NCI-H446 (cell line): ENCODE measurements at places on chromosomes 7 and 10.
A peak's percentile ranks its signal among the peaks of the same experiment; 100 is the strongest.

DNA sequence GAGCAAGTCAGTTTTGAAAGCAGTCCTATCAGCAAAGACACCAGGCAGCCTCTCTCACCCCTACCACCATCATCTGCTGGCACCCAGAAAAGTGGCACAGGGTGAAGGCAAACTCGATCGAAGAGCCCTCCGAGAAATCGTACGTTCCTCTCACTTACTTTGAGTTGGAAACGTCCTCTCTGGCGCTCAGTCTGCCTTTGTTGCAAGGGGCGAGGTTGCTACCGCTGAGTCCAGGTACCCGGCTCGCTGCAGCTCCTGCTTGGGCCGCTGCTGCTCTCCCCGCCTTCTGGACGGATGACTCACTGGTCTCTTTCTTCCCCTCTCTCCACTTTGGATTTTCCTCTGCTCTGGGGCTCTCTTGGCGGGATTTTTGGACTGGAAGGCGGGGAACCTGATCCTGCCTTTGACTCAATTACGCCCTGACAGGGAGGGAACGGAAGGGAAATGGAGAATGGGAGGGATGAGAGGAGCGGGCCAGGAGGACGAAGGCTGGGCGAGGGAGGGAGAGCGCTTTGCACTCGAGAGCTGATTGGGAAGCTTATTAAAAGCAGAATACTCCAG lies at the start of gene PTN:
PTN (minus strand) TSS at position 453 of the 561 bp plus-strand sequence. CDS start 88,760 bp downstream, outside the sequence.
- no peak for DNase-seq

DNA sequence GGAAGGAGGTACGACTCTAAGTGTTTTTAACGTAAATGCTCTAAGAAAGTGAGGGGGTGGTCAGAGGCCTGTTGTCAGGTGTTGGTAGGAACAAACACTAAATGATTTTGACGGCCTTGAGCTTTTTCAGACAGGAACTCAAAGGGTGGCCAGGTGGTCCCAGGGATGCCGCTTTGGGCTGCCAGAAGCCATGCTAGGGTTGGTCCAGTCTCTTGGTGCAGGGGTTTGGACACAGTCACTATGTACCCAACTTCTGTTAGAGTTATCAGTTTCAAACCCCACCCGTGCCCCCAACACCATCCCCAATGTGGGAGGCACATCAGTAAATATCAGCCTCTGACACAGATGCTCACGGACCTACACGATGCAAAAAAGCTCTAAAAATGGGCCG lies 9.3 kb downstream of the ATP6V0E2 start:
- DNase-seq: no peak

DNA sequence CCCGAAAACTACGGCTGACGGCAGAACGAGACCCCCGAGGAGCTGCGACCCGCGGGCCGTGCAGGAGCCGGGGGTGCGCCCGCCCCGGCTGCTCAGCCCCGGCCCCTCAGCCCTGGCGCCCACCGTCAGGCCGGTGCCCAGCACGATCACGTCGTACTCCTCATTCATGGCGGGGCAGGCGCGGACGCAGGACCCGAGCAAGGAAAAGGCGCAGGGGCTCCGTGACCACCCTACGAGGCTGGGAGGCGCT lies 218 bp downstream of the GDI2 start:
- no peak for DNase-seq

- DNase-seq: no peak
These were observed 7.6 kb downstream of the CYCS start for GRCh38 chr7:25117226-25118047.

DNA sequence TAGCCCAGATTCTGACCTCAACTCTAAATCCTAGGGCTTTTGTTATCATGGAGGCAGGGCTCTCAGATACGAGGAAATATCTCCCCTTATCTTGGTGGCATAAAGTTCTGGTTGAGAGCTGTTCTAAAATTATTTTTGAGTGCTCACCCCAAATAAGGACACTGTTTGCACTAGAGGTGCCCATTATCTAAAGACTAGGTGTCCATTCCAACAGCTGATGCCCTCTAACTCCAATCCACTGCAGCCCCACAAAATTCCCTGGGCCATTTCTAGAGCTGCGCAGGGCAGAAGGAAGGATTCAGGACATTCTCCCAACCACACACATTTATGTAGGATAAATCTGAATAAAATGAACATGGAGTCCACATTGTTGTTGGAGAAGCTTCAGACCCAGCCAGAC lies 301.9 kb downstream of the FGFR2 start:
- DNase-seq: no peak

DNA sequence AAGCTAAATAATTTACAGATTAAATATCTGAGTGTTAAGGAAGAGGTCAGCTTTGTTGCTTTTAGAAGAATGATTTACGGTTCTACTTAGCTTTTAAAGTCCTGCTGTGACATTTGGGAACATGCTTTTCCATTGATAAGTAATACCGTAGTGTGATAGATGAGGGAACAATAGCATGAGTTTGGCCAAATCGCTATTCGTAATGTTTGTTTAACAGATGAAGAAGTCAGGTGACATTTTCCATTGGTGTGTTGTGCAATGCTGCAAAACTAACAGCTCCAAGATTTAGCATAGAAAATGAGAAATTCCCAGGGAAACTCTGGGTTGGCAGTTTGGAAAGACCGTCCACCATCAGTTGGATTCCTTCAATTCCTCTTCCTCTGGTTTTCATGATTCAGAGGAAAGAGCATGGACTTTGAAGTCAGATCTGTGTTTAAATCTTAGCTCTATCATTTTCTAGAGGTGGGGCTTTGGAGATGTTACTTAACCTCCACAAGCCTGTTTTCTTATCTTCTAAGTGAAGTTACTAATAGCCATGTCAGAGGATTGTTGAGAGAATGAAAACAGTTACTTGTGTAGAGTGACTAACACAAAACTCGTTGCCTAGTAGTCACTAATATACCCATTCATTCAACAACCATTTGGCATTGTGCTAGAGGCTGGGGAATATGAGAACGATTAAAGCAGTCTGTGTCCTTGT lies 140.4 kb upstream of the BMPER start:
- no peak for DNase-seq

DNA sequence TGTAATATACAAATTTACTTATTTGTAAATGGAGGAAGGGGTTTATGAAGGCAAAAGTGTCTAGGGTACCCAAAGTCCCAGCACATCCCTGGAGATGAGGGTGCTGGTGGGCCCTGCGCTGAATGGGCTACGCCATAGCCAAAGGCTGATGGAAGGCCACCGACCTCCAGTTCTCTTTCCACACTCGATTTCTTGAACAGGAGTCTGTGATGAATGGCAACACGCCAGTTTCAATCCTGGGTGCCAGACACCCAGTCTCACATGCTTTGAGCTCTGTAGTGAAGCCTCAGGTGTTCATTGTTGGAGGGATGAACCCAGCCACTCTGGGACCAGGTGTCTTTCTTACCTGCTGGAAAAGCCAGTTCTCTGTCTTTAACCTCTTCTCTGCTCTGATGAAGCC lies 752 bp downstream of the LRMDA start:
- DNase-seq: no peak

- no peak for DNase-seq
These were observed 359.3 kb downstream of the HGF start for GRCh38 chr7:81410471-81411117.

DNA sequence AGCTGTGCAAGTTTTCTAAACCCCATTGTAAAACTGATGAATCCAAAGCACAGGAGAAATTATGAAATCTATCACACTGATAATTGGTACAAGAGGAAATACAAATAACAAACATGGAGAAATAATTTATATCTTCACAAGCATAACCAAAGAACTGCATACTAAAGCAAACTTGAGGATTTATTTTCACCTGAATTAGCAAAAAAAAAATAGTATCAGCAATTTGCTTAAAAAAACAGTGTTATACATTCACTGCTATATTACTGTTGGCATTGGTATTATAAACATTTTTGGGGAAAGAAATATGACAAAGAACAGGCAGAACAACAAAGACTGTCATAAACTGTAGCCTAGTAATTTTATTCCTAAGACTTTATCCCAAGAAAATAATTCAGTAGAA lies 230.8 kb upstream of the NRP1 start:
- DNase-seq: no peak

DNA sequence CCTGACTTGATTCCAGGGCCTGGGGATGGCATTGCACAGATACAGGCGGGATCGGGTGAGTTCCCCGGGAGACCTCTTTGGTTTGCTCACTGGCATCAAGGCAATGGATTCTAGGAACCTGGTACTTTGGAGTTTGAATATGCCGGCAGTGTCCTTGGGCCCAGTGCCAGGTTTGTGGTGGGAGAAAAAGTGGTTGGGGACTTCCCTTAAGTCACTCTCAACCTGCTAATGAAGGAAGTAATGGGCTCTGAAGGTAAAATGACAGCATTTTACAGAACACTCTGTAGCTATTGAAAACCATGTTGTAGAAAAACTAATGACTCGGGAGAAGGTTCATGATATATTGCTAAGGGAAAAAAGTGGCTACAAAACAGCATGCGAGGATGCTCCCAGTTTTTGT lies 129.9 kb downstream of the CFAP58 start:
- DNase-seq: no peak

DNA sequence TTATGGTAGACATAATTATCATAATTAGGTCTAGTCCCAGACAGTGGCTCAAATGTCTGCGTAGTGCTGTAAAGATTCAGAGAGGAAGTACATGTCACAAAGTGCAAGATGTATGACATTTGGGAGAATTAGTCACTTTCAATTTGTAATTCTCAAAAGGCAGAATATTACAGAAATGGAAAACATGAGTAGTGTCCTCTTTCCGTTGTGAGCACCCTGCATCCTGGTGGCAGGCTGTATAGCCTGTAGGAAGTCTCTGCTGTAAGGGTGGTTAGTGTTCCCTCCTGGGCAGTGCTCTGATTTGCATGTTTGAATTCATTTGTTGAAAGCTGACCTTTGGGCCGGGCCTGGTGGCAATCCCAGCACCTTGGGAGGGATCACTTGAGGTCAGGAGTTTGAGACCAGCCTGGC lies 17.0 kb downstream of the CDK14 start:
- no peak for DNase-seq

DNA sequence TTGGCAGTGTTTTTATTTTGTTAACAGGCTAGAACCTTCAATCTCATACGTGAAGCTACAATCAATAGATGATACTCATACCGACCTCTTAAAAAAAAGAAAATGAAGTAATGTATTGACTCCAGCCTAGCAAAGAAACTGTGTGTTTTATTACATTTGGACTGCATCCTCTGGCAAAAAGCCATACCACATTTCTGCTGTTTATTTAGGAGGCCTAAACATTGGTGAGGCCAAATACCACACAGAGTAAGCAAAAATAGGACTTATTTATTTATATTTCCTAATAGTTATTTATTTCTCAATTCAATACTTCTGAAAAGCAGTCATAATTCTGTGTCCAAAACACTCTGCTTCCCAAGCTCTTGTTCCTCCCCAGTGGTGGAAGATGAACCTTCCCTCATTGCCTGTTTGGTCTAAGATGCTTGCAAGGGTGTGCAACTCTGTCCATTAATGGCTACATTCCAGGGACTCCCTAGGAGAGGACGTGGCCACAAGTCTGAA lies 398.8 kb upstream of the KLF6 start:
- peak; percentile 28 for DNase-seq

DNA sequence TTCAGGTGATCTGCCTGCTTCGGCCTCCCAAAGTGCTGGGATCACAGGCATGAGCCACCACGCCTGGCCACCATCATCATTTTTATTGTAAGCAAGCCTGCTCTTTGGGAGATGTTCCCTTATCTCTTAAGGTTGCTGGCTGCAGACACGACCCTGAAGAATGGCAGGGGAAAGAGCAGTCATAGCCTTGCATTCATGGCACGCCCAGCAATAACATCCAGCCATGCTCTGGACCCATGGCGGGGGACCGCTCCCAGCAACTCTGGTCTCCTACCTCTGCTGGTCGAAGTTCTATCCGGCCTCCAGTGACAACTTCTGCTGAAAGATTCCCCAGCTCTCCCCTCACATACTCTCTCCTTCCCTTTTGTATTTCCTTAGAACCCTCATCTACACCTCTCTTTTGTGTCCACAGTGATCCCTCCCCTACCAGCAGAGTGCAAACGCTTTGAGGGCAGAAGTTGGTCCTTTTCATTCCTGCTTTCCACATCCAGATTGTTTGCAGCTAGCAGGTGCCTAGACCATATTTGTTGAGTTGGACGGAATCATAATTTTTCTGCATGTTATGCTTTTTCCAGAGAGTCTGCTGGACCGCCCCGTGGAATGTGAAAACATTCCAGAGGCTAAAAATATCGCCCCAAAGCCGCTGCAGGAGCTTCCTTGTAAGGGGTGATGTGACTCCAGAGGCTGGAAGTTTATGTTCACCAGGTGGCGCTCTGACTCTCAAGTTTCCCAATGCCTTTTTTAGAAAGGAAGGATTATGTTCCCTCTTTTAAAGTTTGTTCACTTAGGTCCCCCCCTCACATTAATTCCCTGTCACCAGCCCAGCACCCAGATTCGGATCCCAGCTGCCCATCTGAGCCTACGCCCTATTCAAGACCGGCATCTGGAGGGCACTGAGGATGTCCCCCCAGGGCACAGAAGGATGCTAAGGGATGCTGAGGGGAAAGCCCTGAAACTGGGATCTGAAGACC lies 4.3 kb upstream of the MARVELD1 start:
- no peak for DNase-seq

DNA sequence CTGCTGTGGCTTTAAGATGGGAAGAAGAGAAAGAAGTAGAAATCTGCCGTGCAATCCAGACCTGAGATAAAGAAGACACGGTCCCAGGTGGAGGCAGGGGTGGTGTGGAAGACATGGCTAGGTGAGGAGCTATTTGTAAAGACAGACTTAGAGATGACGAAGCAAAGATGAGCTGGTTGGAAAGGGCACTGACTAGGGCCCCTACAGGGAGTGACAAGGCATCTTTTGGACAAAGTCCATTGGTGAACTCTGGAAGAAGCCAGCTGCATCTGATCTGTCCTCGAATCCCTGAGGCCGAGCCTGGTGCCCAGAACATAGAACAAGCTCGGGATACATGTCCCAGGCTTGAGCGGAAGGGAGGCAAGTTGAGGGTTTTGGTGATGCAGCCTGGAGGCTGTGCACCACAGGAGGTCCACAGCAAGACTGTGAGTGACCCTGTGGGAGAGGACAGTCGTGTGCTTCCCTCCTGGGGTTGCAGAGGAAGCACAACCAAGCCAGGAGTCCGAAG lies 191.2 kb downstream of the ADAM12 start:
- DNase-seq: no peak

DNA sequence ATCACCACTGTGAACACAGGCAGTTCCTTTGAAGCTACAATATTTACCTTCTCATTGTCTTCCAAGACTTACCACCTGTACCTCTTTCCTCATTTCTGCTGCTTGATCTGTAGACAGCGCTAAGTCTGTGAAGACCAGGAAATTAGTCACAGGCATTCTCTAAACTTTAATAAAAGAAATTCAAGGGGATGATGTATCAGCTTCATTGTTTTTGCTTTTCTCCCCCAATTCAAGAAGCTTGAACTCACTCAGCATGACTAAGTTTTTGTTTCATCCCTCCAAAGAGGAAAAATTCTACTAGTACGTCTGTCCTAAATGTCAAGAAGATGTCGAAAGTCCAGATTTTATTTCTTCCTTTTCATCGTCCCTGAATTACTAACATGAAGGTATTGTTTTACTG lies 75.3 kb upstream of the PPP1R9A start:
- no peak for DNase-seq
